ENCODE measurements at places on chromosomes 2 and 18.

DNA sequence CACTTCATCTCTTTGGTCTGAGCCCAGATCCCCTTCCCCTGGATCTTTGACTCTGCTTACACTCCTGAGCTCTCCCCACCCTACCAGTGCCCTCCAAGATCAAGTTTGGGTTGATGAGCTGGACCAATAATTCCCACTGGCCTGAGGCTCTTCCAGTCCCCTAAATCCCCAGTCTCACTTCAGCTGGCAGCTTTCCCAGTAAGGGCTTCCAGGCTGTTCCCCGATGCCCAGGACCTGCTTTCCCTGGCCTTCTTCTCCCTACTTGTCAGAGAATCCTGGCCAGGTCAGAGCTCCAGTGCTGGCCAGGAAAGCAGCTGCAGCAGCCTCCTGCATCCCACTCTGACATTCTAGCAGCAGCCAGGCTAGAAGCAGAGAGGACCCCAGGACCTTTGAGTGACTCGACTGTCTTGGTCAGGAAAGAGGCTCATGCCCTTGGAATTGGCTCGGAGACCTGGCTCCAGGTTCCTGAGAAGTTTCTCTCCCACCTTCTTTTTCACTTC, 3.5 kb downstream of the WNT6 start:
- no peak for DNase-seq

GRCh38 chr2:82657106-82657505, 1802.0 kb downstream of the SUCLG1 start:
- DNase-seq: no peak

GRCh38 chr2:199392363-199392762, 65.4 kb downstream of the SATB2 start:
- no peak for DNase-seq

GRCh38 chr18:68148863-68149262, 566.0 kb downstream of the TMX3 start:
- DNase-seq: no peak

DNA sequence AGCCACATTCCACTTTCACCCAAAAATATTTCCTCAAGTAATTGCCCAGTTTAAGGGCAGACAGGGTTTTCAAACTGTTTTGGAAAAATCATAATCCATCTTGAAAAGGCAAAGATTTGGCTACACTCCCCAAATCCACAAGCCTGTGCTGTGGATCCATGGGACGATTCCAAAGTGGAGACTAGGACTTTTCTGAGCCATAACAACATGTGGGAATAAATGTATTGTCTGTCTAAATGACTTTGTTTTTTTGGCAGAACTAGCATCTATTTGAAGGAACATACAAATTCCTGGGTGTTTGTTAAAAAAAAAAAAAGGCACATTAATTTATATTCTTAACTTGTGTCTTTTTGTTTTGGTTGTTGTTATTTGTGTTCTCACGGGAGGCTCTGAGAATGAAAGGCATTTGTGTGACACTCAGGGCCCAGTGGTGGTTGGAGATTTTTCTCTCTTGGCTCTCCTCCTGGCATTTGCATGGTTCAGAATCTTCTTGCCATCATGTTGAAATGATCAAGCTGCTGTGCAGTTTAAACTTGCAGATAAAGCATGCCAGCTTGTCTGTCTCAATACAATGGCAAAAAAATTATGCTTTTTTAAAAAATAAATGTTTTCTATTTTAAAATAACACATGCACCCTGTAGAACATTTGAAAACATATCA, 277.4 kb downstream of the EN1 start:
- no peak for DNase-seq

Data from amygdala (tissue), 56 donors.